NCI-H524 (cell line): ENCODE measurements at places on chromosomes 6 and 20.

- peak; percentile 18 for DNase-seq
Observed at GRCh38 chr20:54535033-54535432, 59.6 kb downstream of the DOK5 start.

- no peak for DNase-seq
Observed at GRCh38 chr6:139758209-139758611, 383.8 kb upstream of the CITED2 start.

DNA sequence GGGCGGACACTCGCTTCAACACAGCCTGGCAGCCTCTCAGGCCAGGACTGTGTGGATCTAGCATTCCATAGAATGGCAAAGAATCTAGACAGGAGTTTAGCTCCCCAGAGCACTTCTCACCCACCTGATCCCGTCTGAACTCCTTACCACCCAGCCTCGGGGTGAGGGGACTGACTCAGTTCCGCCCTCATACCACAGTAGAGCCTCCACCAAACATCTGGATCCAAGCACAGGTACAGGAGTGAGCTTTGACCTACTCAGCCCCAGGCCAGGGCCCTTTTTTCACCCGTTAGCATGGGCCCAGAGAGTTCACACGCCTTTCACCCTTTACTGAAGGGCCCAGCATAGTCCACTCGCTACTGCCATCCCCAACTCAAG is 715 bp downstream of the PSMF1 start:
- DNase-seq = no peak

DNA sequence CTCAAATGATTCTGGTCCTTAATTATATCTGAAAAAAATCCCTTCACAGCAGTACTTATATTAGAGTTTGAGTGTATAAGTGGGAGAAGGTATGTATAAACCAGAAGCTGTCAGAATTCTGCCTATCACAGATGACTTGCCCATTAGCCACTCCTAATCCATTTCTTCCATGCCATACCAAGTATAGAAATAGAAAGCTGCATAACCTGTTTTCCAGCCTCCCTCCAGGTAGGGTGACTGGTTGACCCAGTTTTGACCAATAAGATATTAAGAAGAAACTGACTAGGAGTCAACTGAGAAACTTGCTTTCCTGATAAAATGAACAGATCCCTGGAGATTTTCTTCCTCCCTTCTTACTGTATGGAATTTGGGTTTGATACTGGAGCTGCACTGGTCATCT is 112.2 kb upstream of the GRIK2 start:
- DNase-seq = no peak

- DNase-seq = no peak
Observed at GRCh38 chr6:22036275-22036674, 260.6 kb downstream of the PRL start.

- DNase-seq = no peak
Observed at GRCh38 chr20:42895020-42895419, 294.7 kb downstream of the PTPRT start.
